ENCODE measurements at places on chromosomes 16 and 17. TPM values are rescaled to one million over a fixed set of nuclear protein-coding genes. Genes with fewer than 3 reads are reported as not detected.

The TBC1D3G gene
- total RNA-seq: not detected

The FOXO3B gene
- total RNA-seq: 16.8 TPM

The CCL4L2 gene
- total RNA-seq: not detected

The ZSWIM7 gene
- total RNA-seq: 14.9 TPM

The ZG16B gene
- total RNA-seq: not detected

The PYCARD gene
- total RNA-seq: 29.9 TPM

The CA4 gene
- not detected for total RNA-seq

The OSGIN1 gene
- total RNA-seq: 2.8 TPM

The CCDC200 gene
- total RNA-seq: not detected

The KRT28 gene
- not detected for total RNA-seq

The UTS2R gene
- total RNA-seq: not detected

The CCDC43 gene
- 23.0 TPM for total RNA-seq

The CDH15 gene
- total RNA-seq: 0.32 TPM

The CTRL gene
- total RNA-seq: 1.1 TPM

The LGALS9B gene
- total RNA-seq: not detected

The HNF1B gene
- not detected for total RNA-seq

The MMP25 gene
- 0.12 TPM for total RNA-seq

The GCGR gene
- total RNA-seq: not detected

The CCDC40 gene
- total RNA-seq: 3.5 TPM

The ZP2 gene
- total RNA-seq: not detected

The EXOC3L1 gene
- not detected for total RNA-seq

The QRICH2 gene
- 1.8 TPM for total RNA-seq

The GRAP gene
- 0.32 TPM for total RNA-seq

The ABCC12 gene
- total RNA-seq: 0.16 TPM

The ADAMTS18 gene
- total RNA-seq: not detected

The ASPA gene
- 1.6 TPM for total RNA-seq

The SLC38A8 gene
- not detected for total RNA-seq

The CBLN1 gene
- not detected for total RNA-seq

The PYY gene
- not detected for total RNA-seq

The TBC1D3B gene
- not detected for total RNA-seq

The MC1R gene
- total RNA-seq: 9.6 TPM

The C17orf78 gene
- not detected for total RNA-seq

The NT5C gene
- total RNA-seq: 52.0 TPM

The PSKH1 gene
- total RNA-seq: 16.4 TPM

The TMC5 gene
- not detected for total RNA-seq

The C17orf113 gene
- total RNA-seq: 0.49 TPM

The CANT1 gene
- 74.0 TPM for total RNA-seq

The ERN2 gene
- not detected for total RNA-seq

The MRPS34 gene
- 37.0 TPM for total RNA-seq

The MFAP4 gene
- 97.8 TPM for total RNA-seq

The MEFV gene
- total RNA-seq: 0.16 TPM

The GAS2L2 gene
- total RNA-seq: not detected

The MYCBPAP gene
- 0.97 TPM for total RNA-seq

The KRTAP3-1 gene
- not detected for total RNA-seq

The CLDN9 gene
- not detected for total RNA-seq

The RNF222 gene
- total RNA-seq: not detected

The LRRC36 gene
- total RNA-seq: not detected

The CCL4 gene
- total RNA-seq: not detected

The CDT1 gene
- 1.2 TPM for total RNA-seq

The KRTAP1-5 gene
- total RNA-seq: 1.5 TPM

Measured in hair follicle dermal papilla cell (primary cell).